ENCODE measurements at places on chromosomes 6 and 20.
A peak's percentile ranks its signal among the peaks of the same experiment; 100 is the strongest.

GRCh38 chr6:56650191-56650590, 7.5 kb upstream of the DST start:
- DNase-seq = no peak

GRCh38 chr20:47764154-47764733, 21.0 kb downstream of the SULF2 start:
- no peak for DNase-seq

- no peak for DNase-seq
Observed at GRCh38 chr6:14146506-14147096, 29.0 kb downstream of the CD83 start.

GRCh38 chr20:56779452-56780143, 150.5 kb downstream of the TFAP2C start:
- DNase-seq = no peak

GRCh38 chr6:142510211-142510610, 208.4 kb downstream of the ADGRG6 start:
- DNase-seq = no peak

- DNase-seq = peak; percentile 97
Observed at GRCh38 chr6:74671558-74672025, 534.3 kb downstream of the COL12A1 start.

- no peak for DNase-seq
Observed at GRCh38 chr6:130211691-130212090, 11.1 kb downstream of the SAMD3 start.

DNA sequence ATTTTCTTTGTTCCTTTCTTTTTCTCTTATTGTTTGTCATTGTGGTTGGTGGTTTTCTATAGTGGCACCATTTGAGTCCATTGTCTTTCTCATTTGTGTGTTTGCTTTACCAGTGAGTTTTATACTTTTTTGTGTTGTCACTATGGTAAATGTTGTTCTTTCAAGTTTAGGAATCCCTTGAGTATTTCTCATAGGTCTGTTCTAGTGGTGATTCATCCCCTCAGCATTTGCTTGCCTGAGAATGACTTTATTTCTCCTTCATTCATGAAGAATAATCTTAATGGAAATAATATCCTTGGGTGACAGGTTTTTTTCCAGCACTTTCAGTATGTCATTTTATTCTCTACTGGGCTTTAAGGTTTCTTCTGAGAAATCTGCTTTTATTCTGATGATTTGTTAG, 209.2 kb upstream of the ASCC3 start:
- DNase-seq = no peak

DNA sequence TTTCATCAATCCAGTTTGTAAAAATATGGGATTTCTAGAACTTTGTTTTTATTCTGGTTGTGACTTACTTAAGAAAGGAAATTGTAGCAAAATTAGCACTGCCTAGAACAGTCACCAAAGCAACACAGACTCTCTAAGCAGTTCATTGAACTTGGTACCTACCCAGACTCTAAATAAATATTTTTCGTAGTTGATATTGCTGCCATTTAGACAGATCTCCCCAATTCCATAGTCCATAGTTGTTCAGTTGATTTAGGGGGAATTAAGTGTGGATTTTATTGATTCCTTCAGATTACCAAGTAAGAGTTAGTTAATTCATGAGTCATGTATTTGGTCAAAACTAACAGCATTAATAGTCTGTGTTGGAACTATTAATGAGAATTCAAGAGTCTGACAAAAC, 822.5 kb downstream of the DHX35 start:
- DNase-seq = no peak

DNA sequence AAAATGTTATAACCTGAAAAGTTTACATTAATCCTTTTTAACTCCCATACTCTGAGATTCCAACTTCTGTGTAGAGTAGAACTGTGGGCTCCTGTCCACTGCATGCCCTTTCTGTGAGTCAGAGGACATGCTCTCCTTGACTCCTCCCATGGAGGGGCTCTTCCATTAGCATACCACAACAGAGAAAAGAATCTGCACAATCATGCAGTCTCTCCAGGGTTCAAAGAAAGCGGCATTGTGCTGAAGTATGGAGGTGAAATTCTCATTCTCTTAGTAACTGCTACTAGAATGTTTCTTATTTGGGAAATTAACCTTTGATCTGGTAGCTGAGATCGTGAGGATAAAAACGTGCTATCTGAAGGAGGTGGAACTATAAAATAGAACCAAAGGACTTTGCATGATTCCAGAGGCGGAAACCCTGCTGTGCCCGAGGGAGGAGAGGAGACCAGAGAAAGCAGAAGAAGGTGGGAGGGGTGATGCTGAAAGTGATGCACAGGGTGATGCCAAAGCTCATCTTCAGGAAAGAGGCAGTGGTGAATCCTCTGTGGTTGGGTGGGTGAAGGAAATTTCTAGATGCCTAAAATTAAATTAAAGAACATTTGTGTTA, 202.2 kb upstream of the PCSK2 start:
- DNase-seq = peak; percentile 91

DNA sequence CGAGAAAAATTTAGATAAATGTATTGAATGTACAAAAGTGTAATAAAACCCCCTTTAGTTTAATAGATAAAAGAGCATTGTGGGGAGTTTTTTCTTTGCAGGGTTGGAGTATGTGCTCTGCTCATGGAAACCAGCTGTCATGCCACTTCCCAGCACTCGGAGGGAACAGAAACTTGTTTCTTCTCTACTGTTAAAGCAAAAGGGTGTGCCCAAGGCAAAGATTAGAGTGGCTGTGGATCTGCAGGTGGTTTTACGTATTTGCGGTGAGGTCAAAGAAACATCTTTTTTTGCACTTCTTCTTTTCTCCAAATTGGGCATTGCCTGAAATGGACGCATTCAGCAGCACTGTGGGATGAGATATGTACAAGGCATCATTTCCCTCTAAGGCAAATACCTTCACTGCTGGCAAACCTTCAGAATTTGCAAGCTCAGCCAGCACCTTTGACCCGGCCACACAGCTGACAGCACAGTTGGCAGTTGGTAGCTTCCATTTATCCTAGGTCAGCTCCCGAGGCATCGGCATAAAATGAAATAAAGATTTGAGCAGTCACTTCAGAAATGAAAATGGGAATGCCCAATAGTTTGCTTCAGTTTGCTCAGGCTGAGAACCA, 178.4 kb upstream of the EYA4 start:
- peak; percentile 80 for DNase-seq

DNA sequence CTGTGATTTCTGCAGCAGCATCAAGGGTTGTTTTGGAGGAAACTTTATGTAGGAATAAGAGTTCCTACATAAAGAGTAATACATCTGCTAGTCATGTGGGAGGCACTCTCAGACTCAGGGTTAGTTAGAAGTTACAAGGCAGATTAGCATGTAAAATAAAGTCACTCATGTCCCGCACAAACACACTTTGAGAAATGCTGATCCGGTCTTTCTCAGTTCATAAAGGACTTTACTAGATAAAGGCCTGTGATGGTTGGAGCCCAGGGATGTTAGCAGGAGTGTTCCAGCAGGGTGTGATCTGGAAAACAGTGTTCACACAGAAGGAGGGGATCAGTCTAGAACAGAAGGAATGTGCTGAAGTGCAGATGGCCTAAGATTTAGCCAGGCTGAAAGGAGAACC, 33.1 kb upstream of the NOP56 start:
- no peak for DNase-seq

DNA sequence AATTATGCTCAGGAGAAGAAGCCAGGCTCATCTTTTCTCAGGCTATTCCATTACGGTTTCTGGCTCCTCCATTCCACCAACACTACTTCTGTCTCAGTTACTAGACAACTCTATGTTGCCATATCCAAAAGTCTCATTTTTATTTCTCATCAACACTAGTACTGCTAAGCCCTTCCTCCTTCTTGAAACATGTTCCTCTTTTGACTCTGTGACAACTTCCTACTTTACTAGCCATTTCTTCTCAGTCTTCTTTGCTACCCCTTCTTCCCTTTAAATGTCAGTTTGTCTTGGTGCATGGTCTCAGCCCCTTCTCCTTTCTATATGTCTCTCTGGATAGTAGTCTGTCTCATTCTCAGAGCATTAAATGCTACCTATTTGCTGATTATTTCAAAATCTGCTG, 7.1 kb upstream of the ADGRG6 start:
- no peak for DNase-seq

DNA sequence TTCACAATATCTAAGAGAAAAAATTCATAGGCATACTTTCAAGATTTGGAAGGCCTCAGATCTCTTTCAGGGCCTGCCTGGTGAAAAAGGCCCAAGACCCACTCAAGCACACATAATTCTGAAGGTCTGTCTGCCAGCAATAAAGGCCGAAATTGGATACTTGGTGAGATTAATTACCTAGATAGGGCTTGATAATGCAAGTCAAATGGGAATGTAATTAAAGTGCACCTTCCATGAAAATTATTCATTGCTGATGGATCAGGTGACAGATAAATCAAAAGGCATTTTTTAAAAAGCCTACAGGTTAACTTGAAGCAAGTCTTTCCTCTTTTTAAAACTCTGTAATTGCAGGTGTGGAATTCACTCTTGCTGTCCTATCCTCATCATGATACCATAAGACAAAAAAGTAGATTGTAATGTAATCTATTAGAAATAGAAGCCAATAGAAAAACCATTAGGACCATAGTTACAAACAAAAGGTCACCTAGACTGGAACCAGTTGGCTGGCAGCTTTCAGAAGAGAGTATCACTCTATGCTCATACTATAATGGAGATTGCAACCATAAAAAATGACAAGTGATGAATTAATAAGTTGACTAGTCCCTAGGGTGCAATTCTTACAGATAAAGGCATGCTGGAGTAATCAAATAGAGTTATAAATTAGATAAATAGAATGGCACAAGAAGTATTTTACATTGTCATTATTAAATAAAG, 77.3 kb downstream of the EPHA7 start:
- DNase-seq = no peak

DNA sequence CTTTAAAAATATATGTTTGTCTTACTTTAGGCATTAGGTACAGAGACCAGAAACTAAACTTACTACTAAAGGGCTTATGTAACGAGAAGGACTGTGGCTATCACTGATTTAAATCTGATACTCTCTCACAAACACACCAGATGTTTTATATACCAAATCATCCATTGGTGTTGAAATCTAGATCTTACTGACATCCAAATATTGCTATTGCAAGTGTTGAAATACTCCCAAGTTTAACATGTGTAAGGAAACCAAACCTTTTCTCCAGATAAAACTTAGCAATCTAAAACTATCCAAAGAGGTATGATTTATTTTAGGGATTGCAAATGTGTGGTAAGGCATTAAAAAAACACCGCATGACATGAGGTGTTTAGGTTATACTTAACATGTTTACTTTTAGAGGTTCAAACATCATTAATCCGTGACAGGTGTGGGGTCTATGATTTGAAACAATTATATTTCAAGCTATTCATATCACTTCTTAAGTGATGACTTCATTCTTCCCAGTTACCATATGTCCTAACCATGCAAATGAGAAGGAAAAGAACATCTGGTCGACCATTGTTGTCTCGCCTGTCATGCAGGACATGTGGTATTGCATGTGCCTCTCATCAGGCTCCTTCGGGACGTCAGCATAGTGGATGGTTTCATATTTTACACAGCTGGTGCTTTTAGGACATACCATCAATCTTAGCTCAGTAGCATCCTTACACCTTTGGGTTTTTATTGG, 168.3 kb upstream of the SPACA1 start:
- no peak for DNase-seq

DNA sequence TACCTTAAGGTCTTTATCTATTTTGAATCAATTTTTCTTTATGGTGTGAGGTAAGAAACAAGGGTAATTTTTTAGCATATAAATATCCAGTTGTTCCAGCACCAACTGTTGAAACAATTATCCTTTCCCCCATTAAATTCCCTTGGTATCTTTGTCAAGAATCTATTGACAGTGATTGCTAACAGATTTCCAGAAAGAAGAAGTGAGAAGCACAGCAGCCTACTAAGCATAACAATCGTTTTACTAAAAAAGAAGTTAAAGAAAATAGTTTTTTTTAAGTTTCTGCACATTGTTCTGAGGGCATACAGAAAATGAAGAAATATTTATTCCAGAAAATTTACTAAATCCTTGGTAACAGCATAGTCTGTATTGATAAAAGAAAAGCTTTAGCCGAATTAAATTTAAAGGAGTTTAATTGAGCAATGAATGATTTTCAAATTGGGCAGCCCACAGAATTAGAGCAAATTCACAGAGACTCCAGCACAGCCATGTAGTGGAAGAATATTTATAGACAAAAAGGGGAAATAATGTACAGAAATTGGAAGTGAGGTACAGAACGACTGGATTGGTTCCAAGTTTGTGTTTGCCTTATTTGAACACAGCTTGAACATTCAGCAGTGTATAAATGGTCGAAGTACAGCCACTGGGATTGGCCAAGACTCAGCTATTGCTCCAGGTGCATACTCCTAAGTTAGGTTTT, 97.9 kb upstream of the UST start:
- no peak for DNase-seq

DNA sequence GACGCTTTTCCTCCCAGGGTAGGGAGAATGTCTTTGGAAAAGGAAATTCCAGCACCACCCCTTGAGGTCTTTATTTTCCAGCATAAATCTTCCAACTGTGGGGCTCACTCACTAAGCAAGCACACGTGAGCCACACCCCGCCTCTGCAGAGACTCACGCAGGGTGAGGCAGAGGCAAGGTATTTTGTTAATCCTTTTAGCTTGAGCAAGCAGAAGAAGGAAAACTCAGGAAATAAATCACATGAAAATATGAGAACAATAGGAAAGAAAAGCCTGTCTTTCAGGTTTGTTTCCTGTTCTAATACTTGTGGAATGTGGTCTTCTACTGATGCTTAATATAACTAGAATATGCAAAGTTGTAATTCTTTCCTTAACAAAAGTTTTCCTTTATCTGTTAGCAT, 4.1 kb upstream of the PHACTR2 start:
- no peak for DNase-seq

- DNase-seq = peak; percentile 72
Observed at GRCh38 chr6:163354761-163355425, 59.6 kb upstream of the QKI start.

- no peak for DNase-seq
Observed at GRCh38 chr6:129353067-129353466, 356.9 kb downstream of the ARHGAP18 start.

DNA sequence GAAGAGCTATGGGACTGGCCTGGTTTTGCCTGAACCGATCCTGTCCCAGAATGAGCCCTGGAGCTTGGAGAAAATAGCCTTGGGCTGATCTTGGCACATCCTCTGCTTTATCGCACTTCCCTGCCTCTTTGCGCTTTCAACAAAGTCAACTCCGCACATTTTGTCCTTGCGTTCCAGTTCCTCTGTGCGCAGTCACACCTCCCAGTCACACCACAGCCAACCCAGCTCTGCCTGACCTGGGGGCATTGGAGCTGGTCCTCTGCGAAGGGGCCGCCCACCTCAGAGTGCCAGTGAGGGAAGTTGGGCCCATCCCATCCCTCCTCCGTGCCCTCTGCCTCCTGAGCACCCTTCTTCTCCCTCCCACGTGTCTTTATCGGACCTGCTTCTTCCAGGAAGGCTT, 16.9 kb upstream of the UQCC2 start:
- DNase-seq = no peak

- DNase-seq = no peak
Observed at GRCh38 chr6:38153076-38153797, 333.7 kb downstream of the ZFAND3 start.

GRCh38 chr6:32355018-32355417, 16.7 kb downstream of the TSBP1 start:
- no peak for DNase-seq

GRCh38 chr6:111872401-111873177, 663 bp downstream of the FYN start:
- DNase-seq = peak; percentile 68

GRCh38 chr20:11337361-11338130, 580.1 kb upstream of the BTBD3 start:
- DNase-seq = no peak

- no peak for DNase-seq
Observed at GRCh38 chr6:159065759-159066329, 21.1 kb upstream of the TAGAP start.

GRCh38 chr20:11882651-11883050, 35.0 kb upstream of the BTBD3 start:
- DNase-seq = no peak

All from fibroblast of lung (primary cell).